ENCODE measurements at places on chromosomes 6 and 20.
A peak's percentile ranks its signal among the peaks of the same experiment; 100 is the strongest.

GRCh38 chr6:57224769-57225515 lies 2.8 kb upstream of the RAB23 start:
- H3K27ac ChIP-seq = no peak overlapping the region
- H3K4me3 ChIP-seq = no peak overlapping the region
- DNase-seq = no peak
- H3K36me3 ChIP-seq = peaks cover 8% of the 10 kb centered on the region
- H3K4me1 ChIP-seq = peaks cover 18% of the 10 kb centered on the region
- peaks cover 26% of the 10 kb centered on the region for H3K27me3 ChIP-seq

DNA sequence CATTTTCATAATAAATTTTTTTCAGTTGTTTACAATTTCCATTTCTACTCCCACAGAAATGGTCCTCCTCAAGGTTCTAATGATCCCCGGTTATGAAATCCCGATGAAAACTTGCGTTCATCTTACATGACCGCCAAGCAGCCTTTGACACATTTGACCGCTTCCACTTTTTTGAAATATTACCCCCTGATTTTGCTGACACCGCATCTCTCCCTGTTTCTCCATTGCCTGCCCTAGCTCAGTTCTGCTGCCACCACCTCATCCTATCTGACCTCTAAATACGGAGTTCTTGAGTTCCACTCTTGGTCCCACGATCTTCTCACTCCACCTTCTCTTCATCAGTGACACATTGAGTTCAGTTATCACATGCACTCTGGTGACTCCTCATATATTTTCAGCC lies 74.1 kb downstream of the SLC35B3 start:
- no peaks in the 10 kb centered on the region for H3K4me1 ChIP-seq
- no peak overlapping the region for H3K27ac ChIP-seq
- no peak for DNase-seq
- H3K36me3 ChIP-seq = no peaks in the 10 kb centered on the region
- H3K27me3 ChIP-seq = no peaks in the 10 kb centered on the region

DNA sequence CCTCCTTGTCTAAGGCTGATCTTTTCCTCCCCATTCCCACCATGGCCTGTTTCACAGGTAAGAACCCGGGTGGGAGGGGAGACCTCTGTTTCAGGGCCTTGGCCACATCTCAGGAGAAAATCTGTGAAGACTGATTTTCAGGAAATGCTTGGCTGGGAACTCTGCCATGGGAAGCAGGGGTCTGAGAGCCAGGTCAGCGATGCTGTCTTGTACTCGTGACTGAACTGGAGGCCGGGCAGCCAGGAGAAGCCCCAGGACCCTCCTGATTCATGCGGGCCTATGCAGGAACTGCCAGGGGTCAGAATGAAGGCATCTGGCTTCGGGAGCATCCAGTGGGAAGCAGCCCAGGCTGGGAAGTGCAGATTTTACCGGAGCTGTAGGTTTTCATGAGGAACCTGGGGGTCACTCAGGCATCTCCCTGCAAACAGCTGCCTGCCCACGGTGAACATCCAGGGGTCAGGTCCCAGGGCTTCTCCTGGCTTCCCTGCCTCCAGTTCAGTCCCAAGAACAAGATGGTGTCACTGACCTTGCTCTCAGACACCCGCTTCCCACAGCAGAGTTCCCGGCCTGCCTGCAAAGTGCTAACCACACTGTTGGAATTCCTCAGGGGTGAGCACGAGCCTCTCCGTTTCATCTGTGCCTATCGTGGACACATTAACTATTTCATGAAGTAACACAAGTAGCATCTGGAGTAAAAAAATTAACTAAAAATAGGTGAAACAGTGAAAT lies 90.2 kb upstream of the SULF2 start:
- no peaks in the 10 kb centered on the region for H3K36me3 ChIP-seq
- H3K4me1 ChIP-seq = no peaks in the 10 kb centered on the region
- DNase-seq = no peak

DNA sequence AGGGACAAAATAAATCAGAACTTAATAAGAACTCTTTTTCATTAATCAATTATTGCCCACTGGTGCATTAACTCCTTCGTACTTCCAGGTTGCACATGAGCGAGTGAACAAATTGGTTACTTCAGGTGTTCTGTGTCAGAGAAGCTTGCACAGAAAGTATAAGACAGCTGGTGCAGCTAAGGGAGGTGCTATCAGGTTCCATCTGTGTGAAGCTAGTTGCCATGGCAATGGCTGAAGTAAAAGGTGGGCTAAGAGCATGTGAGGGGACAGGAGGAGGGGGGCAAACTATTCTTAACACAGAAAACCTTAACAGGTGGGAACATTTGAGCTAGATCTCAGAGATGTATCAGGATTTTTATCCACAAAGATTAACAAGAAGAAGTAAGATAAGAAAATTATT lies 81.6 kb downstream of the MANEA start:
- no peaks in the 10 kb centered on the region for H3K27me3 ChIP-seq
- no peaks in the 10 kb centered on the region for H3K4me1 ChIP-seq
- no peak overlapping the region for H3K27ac ChIP-seq
- DNase-seq = no peak

- no peaks in the 10 kb centered on the region for H3K4me1 ChIP-seq
- no peaks in the 10 kb centered on the region for H3K36me3 ChIP-seq
- no peak overlapping the region for H3K4me3 ChIP-seq
- no peak for DNase-seq
- no peak overlapping the region for H3K27ac ChIP-seq
- no peaks in the 10 kb centered on the region for H3K27me3 ChIP-seq
These were observed 240.5 kb upstream of the PLN start for GRCh38 chr6:118307581-118307980.

DNA sequence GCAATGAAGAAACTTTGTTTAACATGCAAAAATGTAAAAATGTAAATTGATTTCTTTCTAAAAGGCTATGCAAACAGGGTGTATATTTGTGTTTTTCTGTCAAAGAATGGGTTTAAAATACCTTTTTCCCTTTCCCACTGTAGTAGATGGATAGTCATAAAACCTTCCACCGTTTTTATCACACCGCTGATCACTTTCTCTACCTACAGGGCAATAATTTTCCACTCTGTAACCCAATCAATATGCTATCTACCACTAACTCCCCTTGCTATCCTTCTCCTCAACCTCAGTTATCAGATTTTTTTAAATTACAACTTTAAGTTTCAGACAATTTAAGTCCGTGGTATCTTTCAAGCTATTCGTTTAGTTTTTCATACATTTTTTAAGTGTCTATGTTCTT lies 91.4 kb upstream of the ARID1B start:
- peak overlapping the region; percentile 93 for H3K27ac ChIP-seq
- peak overlapping the region; percentile 88 for H3K4me3 ChIP-seq
- H3K36me3 ChIP-seq = peaks cover 4% of the 10 kb centered on the region
- H3K4me1 ChIP-seq = peaks cover 27% of the 10 kb centered on the region
- no peak for DNase-seq
- H3K27me3 ChIP-seq = no peaks in the 10 kb centered on the region

DNA sequence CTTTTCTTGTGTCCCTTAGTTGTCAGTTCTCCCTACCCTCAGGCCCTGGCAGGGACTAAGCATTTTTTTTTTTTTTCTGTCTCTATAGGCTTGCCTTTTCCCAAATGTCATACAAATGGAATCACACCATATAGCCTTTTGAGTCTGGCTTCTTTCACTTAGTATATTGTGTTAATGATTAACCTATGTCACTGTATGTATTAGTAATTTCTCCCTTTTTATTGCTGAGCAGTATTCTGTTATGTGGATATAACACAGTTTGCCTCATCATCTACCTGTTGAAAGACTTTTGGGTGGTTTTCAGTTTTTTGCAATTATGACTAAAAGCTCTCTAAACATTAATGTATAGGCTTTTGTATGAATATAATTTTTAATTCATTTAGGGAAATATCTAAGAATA lies 16.0 kb upstream of the FBXO30 start:
- H3K27ac ChIP-seq = no peak overlapping the region
- DNase-seq = no peak
- H3K4me1 ChIP-seq = peaks cover 3% of the 10 kb centered on the region
- H3K36me3 ChIP-seq = peaks cover 2% of the 10 kb centered on the region
- H3K27me3 ChIP-seq = no peaks in the 10 kb centered on the region

GRCh38 chr20:25860531-25861150 lies 164.0 kb upstream of the ZNF337 start:
- H3K4me1 ChIP-seq = peaks cover 57% of the 10 kb centered on the region
- no peak for DNase-seq
- H3K27me3 ChIP-seq = peaks cover 98% of the 10 kb centered on the region
- no peak overlapping the region for H3K27ac ChIP-seq
- peak overlapping the region; percentile 40 for H3K4me3 ChIP-seq

All from activated T-cell treated with anti-CD3 and anti-CD28 coated beads, Interleukin-2, amount 50 U/mL, for 24 hours (primary cell).